ENCODE measurements at places on chromosomes 1 and 21.

- DNase-seq = no peak
Observed at GRCh38 chr1:18126616-18127015, 19.0 kb downstream of the IGSF21 start.

DNA sequence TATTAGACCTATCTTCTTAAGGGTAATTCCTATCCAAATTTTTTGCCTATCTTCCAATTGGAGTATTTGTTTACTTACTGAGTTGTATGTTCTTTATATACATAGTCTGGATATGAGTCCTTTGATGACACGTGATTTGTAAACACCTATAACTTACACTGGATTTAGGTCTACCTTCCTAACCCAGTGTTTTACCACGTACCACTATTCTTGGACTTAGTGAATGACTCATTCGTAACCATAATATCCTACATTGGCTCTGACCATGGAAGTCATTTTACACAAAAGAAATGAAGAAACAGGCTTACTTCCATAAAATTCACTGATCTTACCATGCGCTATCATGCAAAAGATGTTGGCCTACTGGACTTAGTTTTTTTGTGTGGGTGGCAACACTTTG is 23.9 kb upstream of the ZZZ3 start:
- no peak for DNase-seq

DNA sequence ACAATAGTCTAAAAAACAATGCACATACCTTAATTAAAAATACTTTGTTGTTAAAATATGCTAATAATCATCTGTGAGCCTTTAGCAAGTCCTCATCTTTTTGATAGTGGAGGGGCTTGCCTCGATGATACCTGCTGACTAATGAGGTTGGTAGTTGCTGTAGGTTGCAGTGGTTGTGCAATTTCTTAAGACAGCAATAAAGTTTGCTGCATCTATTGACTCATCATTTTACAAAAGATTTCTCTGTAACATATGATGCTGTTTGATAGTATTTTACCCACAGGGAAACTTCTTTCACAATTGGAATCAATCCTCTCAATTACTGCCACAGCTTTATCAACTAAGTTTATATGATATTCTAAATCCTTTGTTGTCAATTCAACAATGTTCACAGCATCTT is 7.6 kb downstream of the C1orf87 start:
- DNase-seq = no peak

GRCh38 chr21:34603710-34604057 is 11.2 kb downstream of the RCAN1 start:
- no peak for DNase-seq

GRCh38 chr1:68149110-68149798 is 83.1 kb downstream of the WLS start:
- DNase-seq = no peak

GRCh38 chr1:58726581-58726980 is 26.7 kb upstream of the MYSM1 start:
- peak; percentile 46 for DNase-seq

DNA sequence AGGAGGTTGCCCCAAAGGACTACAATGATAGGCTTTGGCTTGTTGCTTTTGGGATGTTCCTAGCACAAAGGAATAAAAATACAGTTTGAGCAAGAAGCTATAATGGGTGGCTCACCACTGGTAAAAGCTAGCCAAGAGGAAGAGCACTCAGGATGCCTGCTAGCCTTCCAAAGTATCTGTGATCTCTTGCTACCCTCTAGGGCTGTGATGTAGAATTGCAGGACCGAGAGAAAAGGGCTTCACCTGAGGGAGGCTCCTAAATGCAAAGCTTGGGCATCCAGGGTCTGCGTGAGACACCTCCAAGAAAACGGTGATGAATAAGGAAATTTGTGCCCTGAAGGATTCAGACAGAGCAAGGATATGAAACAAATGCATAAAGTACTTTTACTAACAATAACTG is 17.7 kb downstream of the IVL start:
- peak; percentile 27 for DNase-seq

GRCh38 chr1:7207875-7208646 is 422.8 kb downstream of the CAMTA1 start:
- peak; percentile 58 for DNase-seq
